ENCODE measurements at places on chromosomes 5 and 9.

GRCh38 chr9:20405078-20405477 is 217.2 kb downstream of the MLLT3 start:
- DNase-seq, result no peak

DNA sequence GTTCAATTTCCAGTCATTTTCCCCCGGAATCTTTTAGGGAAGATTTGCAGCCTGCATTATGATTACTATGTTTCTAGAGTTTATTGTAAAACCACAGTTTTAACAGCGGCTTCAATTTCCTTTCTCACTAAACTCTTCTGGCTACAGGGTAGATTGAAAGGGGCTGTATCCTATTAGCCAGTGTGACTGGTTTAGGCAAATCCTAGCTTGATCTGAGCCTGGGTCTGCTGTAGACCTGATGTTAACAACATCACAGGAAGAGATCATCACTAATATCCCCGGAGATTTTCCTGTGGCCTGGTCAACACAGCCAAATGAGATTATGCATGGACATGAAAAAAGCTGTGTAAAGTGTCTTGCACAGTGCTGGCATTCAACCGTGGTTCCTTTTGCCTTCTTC is 33.4 kb downstream of the STOM start:
- no peak for DNase-seq

DNA sequence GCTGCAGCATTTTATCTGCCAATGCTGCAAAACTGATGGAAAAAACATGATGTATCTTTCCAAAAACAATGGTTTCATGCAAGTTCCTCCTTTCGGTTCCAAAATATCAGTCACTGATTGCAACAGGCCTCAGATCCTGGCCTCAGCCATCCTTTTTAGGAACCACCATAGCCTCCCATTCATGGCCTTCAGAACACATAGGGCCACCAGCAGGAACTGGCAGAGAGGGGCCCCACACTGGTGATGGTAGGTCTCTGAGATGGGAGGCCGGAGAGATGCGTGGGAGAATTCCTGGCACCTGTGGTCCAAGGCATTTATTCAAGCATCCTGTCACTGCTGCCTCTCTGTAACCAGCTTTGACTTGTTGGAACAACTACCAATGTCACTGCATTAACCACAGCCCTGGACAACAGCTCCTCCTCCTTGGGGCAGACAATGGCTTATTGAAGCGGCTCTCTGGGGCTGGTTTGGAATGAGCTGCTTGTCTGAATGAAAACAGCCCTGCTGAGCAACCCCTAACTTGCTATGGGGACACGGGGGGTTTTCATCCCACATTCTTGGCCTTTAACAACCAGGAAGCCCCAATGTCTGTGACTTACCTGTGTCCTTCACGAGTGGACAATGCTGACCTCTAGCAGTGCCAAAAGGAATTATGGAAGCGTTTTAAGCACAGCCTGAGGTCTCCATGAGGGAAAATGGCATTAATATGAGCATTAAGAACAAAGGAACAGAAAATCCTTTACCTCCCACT is 108.1 kb downstream of the LHFPL2 start:
- DNase-seq, result no peak

GRCh38 chr5:5464036-5464715 is 41.7 kb downstream of the ICE1 start:
- no peak for DNase-seq

DNA sequence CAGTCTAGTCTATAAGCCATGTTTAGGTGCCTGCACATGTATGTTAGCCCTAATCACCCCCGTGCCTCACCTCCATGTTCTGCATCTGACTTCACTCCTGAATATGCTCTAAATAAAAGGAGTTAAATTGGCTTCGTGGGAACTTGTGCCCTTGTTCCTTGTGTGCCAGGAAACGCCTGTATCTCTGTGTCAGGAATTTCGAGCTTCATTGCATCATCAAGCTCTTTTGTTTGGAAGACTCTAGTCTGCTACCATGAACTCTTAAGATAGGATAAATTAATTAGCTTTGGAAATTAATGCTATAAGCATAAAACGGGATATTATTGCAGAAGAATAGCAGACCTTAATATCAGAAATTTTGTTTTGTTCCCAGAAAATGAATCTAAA is 99.2 kb downstream of the ADCY2 start:
- no peak for DNase-seq

- DNase-seq, result no peak
These were observed 124.2 kb upstream of the MAST4 start for GRCh38 chr5:66472010-66472409.

GRCh38 chr5:97629276-97629675 is 446.2 kb upstream of the RIOK2 start:
- DNase-seq, result no peak

GRCh38 chr5:169796731-169797130 is 159.7 kb downstream of the DOCK2 start:
- DNase-seq, result no peak

DNA sequence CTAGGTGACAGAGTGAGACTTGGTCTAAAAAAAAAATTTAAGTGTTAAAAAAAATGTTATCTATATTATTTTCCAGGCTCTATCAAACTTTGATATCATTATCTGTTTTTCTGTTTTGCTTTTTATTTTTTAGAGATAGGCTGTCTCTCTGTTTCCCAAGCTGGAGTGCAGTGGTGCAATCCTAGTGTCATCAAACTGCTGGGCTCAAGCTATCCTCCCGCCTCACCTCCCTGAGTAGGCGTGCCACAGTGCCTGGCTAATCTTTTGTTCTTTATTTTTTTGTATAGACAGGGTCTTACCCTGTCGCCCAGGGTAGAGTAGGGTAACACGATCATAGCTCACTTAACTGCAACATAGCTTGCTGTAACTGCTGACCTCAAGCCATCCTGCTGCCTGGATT is 14.4 kb downstream of the SEC24A start:
- no peak for DNase-seq

GRCh38 chr5:178427576-178428197 is 162.5 kb downstream of the COL23A1 start:
- no peak for DNase-seq

DNA sequence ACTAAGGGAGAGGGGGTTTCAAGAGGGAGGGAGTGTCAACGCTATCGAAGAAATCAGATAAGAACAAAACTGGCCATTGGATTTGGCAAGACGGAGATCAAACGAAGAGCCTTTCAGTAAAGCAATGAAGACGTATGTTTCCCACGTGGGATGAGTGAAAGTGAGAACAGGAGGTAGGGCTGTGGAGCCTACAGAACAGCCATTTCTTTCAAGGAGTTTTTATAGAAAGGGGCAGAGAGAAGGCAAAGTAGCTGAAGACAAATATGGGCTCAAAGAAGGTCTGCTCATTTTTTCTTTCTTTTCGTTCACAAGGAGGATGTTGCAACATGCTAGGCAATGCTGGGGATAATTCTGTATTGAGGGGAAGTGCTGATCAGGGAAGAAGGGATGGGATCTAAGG is 98.3 kb downstream of the SUSD1 start:
- no peak for DNase-seq

- peak; percentile 31 for DNase-seq
These were observed 90.6 kb downstream of the RALGPS1 start for GRCh38 chr9:127004946-127005769.

DNA sequence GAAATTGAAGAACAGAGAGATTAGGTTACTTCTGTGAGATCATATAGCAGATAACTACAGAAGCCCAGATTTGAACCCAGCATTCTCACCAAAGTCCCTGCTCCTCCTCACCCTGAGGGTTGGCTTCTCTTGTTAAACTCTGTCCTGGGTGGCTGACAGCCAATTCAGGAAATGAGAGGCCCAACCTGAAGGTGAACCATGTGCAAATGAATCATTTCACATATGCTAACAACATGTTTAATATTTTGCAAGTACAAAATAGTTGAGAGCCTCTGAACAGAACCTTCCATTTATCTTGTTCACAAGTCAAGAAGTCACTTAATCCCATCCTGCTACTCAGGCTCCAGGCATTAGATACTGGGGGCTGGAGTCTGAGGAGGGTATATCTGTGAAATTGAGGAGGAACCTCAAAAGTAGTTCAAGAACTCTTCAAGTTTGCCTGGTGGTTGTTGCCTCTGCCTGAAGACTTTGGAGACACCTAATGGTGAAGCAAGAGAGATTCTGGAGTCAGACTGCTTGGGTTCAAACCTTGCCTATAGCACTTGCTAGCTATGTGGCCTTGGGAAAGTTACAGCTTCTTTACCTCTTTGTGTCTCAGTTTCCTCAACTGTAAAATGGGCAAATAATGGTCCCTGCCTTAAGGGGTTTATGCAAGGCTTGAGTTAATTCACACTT is 564.0 kb downstream of the PSAT1 start:
- no peak for DNase-seq

- DNase-seq, result no peak
These were observed 210.7 kb upstream of the SLC24A2 start for GRCh38 chr9:19999491-20000057.

DNA sequence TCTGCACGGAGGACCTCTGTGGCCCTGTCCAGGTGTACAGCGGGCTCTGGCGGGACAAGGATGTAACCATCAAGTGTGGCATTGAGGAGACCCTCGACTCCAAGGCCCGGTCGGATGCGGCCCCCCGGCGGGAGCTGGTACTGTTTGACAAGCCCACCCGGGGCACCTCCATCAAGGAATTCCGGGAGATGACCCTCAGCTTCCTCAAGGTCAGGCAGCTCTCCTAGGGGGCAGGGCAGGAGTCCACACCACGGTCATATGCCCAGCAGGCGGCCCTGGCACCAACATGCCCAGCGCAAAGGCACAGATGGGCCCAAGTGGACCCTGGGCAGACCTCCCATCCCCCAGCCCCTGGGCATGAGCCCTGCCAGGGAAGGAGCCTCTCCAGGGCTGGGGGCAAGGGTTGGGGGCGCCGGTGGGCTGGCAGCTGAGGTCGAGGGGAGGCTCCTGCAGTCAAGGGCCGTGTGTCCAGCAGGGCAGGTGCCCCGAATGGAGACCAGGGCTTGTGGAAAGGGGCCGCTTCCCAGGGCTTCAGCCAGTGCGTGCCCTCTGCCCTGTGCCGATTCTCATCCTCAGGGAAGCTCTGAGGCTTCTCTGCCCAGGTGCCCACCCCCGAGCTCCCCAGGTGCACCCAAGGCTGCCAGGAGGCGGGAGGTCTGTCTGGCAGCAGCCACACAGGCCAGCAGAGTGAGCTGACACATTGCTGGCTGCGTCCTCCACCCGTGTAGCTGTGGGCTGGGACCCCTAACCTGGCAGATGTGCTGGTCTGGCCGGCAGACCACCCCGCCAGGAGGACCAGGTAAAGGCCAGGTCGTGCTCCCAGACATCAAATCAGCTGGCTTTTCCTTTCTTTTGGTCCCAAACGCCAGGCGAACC is 10.0 kb downstream of the DIPK1B start:
- DNase-seq, result no peak

DNA sequence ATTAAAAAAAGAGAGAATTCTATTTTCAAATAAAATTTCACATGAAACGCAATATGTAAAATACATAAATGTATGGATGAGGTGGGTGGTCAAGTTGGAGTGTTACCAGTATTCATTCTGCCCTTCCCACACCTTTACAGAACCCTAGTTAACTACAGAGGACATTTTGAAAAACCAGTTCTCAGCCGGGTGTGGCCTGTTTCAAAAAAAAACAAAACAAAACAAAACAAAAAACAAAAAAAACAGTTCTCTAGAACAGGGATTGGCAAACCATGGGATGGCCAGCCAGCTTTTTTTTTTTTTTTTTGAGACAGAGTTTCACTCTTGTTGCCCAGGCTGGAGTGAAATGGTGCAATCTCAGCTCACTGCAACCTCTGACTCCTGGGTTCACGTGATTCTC is 28.4 kb upstream of the HK3 start:
- no peak for DNase-seq

GRCh38 chr9:137267933-137268355 is 9.6 kb upstream of the TOR4A start:
- DNase-seq, result no peak

- no peak for DNase-seq
These were observed 129.8 kb upstream of the IL12B start for GRCh38 chr5:159459951-159460538.

GRCh38 chr5:107597247-107597646 is 73.5 kb downstream of the EFNA5 start:
- no peak for DNase-seq

GRCh38 chr5:113989278-113989912 is 372.5 kb upstream of the KCNN2 start:
- DNase-seq, result no peak

- DNase-seq, result no peak
These were observed 6.3 kb upstream of the STOM start for GRCh38 chr9:121376214-121376830.

GRCh38 chr9:13478639-13479038 is 199.1 kb upstream of the MPDZ start:
- DNase-seq, result no peak

DNA sequence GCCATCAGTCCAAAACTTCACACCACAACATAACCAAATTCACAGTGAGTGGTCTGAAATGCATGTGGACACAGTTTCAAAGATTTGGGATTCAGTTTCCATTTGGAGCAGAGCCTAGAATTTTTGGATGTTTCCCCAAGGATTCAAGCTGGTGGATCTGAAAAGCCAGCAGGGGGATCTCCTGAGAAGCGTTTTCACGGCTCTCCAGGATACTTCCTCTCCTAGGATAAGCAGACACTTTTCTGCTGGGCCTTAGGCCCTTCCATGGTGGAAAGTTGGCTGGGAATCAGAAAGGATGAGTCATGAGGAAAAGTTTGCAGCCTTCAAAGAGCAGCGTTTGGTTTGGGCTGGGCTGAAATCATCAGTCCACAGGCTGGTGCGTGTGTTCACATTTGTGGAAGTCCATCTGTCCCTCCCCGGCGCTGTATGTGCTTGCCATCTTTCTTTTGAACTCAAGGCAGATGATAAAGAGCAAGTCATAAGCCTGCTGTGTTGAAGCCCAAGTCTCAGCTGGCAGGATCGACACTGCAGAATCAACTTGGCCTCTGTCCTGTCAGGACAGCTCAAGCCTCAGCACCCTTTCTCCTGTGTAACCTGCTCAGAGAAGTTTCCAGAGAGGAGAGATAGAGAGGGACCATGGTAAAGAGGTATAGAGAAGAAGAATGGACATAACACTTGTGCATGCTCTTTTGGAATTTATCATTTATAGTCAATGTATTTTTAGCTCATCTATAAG is 152.6 kb upstream of the MSX2 start:
- DNase-seq, result no peak

DNA sequence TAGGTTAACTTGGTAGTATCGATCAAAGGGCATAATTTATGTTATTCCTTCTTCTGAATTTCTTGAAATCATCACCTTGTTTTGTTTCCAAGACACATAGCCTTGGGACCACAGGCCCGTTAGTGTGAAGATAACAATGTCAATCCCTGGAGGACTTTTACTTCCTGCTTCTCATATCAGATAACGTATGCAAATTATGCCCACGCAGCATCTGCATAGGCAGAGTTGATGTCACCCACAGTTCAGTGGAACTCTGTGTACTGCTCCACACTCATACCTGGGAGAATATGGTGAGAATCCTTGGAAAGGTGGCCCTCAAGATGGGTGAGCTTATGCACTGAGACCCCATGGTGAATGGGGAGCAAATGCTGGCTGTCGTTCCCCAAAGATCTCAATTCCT is 95.0 kb downstream of the CFAP90 start:
- DNase-seq, result no peak

- no peak for DNase-seq
These were observed 57.8 kb downstream of the ERGIC1 start for GRCh38 chr5:172891716-172892421.

- DNase-seq, result no peak
These were observed 31.9 kb downstream of the FAM240B start for GRCh38 chr9:38687992-38688391.

- no peak for DNase-seq
These were observed 201 bp downstream of the DOLK start for GRCh38 chr9:128947277-128947526.

All from T-helper 1 cell (primary cell).